Tongue (tissue), 3 donors: ENCODE measurements at places on chromosomes 4 and X.

DNA sequence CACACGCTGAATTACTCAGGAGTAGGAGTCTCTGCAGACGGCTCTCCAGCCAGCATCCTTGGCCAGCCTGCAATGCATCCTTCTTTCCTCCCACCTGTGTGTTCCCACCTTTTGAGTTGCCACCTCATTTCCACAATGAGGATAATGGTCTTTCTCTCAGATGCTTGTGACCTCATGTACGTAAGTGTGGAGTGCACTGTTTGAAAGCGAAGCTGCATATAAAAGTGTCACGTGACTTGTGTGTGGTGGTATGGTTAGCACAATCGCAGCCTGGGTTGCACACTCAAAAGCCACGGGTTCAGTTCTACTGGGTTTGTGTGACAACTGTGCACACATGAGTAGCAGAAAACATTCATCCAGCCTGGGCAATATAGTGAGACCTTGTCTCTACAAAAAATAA is 12.0 kb upstream of the MFAP3L start:
- no peak for DNase-seq

GRCh38 chr4:186643501-186644310 is 80.0 kb downstream of the FAT1 start:
- no peak for DNase-seq

DNA sequence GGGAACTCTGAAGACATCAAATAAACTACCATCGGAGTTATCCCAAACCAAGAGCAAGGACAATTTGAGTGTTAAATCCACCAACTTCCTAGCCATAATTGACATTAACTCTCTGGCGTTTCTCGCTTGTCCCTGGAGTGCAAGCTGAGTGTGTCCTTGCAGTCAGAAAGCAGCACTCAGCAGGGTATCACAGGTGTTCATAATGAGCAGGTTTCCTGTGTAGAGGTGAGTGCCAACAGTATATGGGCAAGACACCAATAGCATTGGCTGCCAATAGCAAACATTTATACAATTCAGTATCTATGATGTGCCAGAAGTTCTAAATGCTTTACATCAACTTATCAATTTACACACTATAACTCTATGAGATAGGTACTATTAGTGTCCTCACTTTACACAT is 11.2 kb downstream of the BLTP1 start:
- DNase-seq: no peak

- DNase-seq: peak; percentile 20
These were observed 6.1 kb downstream of the RAB9A start for GRCh38 chrX:13694983-13695382.

DNA sequence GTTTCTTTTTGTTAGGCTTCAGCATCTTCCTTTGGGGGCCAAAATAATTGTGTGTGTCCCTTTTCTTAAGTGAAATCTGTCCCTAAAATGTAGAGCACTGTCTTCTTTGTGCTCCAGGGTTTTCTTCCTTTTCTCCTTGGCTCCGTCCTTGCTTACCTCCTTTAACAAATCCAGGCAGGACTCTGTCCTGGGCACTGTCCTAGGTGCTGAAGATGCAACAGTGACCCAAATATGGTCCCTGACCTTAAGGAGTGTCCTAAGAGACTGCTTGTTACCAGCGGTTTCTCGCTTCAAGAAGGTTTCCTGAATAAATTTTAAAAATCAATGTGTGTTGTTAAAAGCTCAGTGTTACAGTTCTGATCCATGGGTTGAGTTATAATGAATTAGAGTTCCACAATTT is 471.8 kb downstream of the KCNIP4 start:
- peak; percentile 27 for DNase-seq

GRCh38 chr4:48585401-48585800 is 95.3 kb downstream of the ZAR1 start:
- no peak for DNase-seq

DNA sequence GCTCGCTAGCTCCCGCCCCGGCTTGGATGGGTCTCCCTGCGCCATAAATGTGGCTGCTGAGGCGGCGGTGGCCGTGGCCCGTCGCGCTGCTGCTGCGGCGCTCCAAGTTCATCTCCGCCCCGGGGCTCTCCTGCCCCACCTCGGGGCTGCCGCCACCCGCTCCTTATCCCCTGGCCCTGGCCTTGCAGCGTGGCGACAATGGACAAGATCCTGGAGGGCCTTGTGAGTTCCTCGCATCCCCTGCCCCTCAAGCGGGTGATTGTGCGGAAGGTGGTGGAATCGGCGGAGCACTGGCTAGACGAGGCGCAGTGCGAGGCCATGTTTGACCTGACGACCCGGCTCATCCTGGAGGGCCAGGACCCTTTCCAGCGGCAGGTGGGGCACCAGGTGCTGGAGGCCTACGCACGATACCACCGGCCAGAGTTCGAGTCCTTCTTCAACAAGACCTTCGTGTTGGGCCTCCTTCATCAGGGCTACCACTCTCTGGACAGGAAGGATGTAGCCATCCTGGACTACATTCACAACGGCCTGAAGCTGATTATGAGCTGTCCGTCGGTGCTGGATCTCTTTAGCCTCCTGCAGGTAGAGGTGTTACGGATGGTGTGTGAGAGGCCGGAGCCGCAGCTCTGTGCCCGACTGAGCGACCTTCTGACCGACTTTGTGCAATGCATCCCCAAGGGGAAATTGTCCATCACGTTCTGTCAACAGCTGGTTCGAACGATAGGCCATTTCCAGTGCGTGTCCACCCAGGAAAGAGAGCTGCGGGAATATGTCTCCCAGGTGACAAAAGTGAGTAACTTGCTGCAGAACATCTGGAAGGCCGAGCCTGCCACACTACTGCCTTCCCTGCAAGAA is 763 bp downstream of the USP38 start:
- no peak for DNase-seq

GRCh38 chr4:127759228-127759820 is 22.8 kb upstream of the HSPA4L start:
- DNase-seq: no peak

DNA sequence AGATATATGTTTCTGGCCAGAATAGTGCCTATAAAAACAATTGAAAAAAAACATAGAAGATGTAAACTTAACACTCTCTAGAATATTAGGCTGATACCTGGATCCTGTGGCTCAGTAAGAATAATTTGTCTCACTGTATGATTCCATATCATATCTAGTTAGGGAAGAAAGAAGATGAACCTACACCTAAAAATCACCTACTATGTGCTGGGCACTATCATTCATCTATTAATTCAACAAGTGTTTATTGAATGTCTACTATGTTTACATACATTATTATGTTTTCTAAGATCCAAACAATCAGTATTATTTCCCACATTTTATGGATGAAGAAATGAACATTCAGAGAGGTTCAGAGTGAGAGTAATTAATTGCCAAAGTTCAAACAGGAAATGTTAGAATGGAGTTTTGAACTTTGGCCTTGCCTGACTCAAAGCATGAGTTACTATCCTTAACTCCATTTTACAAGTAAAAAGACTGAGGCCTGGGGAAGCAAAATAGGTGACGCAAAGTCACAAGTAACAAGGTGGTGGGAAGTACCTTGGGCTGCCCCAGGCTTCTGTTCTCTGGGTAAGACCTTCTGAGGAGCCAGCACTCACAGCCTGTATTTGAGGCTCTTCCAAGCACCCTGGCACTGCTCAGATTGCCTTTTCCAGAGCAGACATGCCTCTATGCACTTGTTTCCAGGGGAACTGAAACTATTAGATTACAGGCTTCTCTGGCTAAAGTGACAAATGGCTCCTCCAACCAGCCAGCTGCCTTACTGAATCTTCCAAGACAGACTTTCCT is 111.1 kb upstream of the ACSL4 start:
- DNase-seq: peak; percentile 57

- DNase-seq: no peak
These were observed 81.6 kb downstream of the WDR19 start for GRCh38 chr4:39263895-39264294.

GRCh38 chr4:112213091-112213490 is 18.5 kb upstream of the AP1AR start:
- no peak for DNase-seq

DNA sequence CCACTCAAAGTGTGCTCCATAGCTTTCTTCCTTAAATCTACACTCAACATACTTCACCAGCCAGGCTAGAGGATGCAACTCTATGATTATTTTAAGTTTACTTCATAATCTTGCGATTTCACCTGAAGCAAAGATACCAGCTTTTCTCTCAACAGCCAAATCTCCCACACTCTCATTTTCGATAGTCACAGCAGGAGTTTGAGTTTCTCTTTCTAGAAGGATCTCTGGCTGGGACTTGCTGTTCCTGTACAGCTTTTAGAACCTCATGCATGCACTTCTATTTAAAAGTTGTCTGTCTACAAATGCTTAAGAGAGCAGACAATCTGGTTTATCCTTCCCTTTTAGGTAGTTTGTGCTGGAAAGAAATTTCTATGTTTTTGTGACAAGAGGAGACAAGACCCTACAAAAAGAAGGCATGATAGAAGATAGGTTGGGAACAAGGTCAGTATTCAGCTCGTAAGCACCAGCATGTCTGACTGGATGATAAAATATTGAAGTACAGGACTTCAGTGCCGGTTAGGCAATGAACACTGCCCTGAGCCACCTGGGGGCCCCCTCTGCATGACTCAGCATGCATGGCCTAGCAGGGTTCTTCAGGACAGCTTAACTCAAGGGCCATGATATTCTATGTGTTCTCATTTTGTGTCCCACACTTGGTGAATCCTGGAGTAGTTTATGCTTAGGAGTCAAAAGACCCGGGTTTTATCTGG is 65.6 kb downstream of the ATXN3L start:
- DNase-seq: peak; percentile 9

GRCh38 chr4:166039822-166040221 is 166.8 kb downstream of the TLL1 start:
- no peak for DNase-seq

- DNase-seq: no peak
These were observed 466 bp upstream of the CCNA2 start for GRCh38 chr4:121824171-121824527.

DNA sequence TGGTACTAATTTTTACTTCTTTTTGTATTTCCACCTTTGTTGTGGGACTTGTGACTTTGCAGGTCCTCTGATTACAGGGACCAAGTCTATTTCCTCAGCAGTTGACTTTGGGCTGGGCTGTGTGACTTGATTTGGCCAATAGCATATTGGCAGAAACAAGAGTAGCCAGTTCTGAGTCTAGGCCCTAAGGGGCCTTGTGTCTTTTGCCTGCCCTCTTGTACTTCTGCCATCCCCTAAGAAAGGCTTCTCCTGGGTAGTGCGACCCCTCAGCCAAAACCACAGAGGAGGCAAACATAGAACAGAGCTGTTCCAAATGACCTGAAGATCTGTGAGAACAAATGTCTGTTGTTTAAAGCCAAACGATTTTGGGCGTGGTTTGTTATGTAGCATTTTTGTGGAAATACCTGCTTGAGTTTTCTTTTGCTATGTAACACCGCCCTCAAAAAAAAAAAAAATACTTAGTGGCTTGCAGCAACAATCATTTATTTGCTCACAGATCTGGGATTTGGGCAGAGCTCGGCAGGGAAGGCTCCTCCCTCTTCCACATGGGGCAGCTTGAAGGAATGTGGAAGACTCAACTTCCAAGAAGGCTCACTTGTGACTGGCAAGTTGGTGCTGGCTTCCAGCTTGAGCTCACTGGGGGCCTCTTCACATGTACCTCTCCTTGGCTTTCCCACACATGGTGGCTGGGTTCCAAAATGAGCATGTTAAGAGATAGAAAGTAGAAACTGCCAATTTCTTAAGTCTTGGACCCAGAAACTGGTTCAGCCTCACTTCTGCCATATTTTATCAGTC is 423.0 kb upstream of the CNKSR2 start:
- DNase-seq: no peak

DNA sequence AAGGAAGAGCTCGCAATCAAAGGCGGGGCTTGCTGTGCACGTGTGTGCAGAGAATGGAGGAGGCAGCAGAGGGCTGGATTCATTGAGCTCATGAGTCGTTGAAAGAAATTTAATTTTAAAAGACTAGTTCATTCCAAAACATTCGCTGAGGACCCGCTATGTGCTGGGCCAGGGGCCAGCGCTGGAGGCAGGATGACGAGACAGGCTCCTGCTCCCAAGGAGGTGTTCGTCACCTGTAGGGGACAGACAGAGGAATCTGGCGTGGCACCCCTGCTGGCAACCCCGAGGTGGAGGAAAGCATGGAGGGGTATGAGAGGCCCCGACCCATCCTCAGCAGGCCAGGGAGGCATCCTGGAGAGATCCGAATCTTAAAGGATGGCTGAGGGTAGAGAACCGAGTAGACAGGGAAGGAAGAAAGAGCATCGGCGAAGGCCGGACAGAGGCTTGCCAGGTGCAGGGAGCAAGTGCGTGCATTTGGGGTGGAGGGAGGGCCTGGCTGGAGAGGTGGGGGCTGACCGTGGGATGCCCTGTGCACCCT is 96.4 kb downstream of the CPZ start:
- no peak for DNase-seq

DNA sequence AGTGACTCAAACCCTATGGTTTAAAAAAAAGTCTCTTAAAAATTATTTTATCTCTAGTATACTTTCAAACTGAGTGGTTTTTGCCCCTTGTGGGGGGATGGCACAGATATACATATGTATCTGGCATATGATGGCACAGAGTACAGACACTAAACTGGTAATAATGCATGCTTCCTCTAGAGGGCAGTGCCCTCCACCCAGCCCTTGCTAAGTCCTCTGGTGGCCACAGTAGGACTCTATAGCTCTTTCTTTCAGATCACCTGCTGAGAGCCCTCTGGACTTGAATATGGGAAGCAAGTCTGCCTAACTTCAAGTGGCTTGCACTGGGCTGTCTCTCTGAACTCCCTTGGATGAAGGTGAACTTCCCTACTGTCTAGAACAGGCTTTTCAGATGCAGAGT is 66.3 kb downstream of the TSPAN7 start:
- no peak for DNase-seq

DNA sequence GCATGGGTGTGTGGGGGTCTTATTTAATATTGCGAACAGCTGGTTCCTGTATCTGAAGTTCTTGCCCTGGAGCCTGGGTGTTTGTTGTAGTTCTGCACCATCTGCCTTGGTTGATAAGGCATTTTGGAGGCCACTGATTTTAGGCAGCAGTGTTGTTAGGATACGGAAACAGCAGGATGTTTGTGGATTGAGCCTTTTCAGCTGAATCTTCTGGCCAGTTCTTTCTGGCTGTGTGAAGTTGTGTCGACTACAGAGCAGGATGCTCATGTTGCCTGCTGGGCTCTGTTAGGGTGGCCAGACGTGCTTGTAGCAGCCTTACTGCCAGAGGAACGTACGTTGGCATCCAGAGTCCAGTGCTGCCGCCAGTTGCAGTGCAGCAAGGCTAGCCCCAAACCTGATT is 134.2 kb downstream of the PTTG2 start:
- peak; percentile 53 for DNase-seq

DNA sequence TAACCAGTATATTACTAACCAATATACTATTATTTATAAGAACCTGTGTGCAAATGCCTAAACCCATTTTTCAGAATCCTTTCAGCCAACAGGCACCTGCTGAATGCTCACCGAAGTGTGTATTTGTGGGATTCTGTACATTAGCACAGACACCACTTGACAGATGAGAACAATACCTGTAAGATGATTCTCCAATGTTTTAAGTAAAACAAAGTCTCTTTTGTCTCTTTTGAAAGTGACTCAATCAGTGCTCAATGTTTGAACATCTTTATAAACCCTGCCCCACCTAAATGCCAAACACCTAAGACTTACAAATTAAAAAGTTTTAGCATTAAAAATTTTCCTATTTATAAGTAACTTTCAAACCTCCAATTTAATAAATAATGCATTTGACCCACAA is 763 bp downstream of the ASB9 start:
- no peak for DNase-seq

- peak; percentile 66 for DNase-seq
These were observed 9.6 kb downstream of the HAUS7 start for GRCh38 chrX:153460826-153461225.

- no peak for DNase-seq
These were observed 216.4 kb upstream of the TET2 start for GRCh38 chr4:104930298-104930697.

GRCh38 chr4:152534541-152535359 is 1.1 kb downstream of the FBXW7 start:
- peak; percentile 57 for DNase-seq

GRCh38 chrX:148229801-148230303 is 248.7 kb downstream of the FMR1NB start:
- no peak for DNase-seq
